ENCODE measurements at places on chromosomes 4 and X.

GRCh38 chr4:3704669-3705068 is 61.5 kb upstream of the ADRA2C start:
- DNase-seq = no peak

GRCh38 chr4:70062000-70062399 is 11.8 kb downstream of the HTN1 start:
- no peak for DNase-seq

GRCh38 chr4:10701161-10701560 is 16.6 kb upstream of the CLNK start:
- no peak for DNase-seq

DNA sequence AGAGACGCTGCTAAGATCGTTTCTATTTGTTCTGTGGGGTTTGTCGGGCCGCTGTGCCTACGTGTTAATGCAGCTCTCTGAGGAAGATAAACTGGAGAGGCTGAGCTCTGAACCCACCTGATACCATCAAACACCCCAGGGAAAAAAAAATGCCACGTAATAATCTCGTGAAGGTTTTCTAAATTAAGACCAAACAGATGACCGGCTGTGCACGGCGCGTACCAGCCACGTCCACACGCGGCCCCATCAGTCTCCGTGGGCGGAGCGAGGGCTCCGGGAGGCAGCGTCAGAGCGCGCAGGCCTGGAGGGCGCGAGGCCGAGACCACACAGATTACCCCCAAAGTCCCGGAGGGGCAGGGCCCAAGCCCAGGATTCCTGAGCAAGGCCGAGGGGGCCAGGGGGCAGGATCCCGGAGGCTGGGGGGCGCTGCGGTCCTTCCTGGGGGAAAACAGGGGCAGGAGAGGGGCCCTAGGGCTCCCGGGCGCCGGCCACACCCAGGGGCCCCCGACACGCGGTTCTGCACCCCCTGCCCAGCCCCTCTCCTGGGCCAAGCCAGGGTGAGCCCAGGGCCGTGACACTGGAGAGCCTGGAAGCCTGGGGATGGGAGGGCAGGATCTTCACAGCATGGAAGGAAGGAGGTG is 91.9 kb downstream of the FAM53A start:
- DNase-seq = no peak

DNA sequence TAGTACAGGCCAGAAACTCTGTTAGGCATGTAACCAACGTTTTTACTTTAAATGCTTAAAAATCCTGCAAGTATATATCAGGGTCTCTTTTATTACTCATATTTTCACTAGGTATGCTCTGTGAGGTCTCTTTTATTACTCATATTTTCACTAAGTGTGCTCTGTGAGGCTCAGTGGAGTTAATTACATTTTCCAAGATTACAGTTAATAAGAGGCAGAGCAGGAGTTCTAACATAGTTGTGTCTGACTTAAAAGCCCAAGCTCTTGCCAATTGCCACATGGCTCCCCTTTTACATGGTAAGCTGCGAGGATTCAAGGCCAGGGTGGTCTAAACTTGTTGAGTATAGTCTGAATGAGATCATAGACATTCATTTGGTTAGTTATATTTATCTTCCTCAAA is 81.0 kb upstream of the ARMCX2 start:
- DNase-seq = no peak

DNA sequence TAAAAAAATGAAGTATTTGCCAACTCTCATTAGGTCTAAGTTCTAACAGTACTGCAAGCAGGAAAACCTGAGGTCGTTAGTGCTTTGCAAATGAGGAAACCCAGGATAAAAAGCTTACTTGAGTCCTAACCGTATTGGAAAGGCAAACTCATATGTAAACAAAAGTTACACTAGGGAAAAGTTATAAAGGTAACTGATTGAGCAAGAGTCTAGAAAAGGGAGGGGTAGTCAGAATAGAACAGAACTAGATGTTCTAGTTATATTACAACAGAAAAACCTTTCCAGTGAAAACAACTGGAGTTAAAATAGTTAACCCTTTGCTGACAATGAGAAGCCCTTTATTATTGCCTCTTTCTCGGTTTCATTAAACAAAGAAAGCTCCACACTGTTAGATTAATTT is 66.4 kb upstream of the MAOA start:
- no peak for DNase-seq

- DNase-seq = no peak
Measured at GRCh38 chrX:11566789-11567188, 98.9 kb downstream of the ARHGAP6 start.

DNA sequence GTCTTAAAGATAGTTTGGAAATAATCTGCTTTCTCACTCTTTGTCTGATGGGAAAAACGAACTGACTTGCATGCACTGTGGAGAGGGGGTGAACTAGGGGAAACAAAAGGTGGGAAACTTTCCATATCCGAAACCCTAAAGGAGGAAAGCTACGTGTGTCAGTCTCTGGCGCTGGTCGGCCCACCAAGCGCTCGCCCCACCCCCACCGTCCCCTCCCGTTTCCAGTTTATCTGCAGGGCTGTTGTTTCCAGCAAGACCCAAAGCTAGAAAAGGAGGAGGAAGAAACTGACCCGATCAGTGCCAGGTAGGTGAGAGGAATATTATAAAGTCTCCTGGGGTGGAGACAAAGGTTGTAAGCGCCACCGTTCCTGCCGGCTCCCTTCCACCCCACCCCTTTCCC is 552 bp downstream of the TCEAL9 start:
- DNase-seq = no peak

DNA sequence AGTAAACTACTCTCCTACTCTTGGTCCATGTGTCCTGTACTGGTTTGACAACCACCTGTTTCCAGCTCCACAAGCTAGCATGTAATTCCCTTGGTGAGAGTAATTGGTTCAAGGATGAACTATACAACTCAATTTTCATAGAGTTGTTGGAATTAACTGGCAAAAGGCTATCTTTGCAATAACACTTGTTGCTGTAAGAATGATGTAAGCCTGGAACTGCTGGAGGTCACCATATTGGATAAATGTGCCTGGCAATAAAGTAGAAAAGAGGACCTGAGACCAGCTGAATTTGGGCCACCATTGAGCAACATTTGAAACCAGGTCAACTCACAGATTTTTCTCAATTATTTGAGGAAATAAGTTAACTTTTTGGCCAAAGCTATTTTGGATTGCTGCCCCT is 175.5 kb downstream of the CAMK2D start:
- DNase-seq = no peak

DNA sequence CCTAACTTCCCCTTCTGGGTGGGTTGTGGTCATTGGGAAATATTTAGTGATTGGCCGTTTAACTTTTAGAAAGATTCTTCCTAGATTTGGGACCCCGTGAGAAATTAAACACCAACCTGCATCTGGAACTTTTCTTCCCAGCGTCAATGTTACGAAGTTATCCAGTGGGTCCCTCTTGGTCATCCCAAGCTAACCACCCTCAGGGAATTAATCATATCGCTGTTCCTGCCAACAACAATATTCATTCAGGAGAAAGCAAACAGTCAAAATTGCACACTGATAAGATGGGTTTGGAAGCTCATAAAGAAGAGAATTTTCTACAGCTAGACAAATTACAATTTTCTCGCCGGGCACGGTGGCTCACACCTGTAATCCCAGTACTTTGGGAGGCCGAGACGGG is 121.2 kb upstream of the STX18 start:
- no peak for DNase-seq

DNA sequence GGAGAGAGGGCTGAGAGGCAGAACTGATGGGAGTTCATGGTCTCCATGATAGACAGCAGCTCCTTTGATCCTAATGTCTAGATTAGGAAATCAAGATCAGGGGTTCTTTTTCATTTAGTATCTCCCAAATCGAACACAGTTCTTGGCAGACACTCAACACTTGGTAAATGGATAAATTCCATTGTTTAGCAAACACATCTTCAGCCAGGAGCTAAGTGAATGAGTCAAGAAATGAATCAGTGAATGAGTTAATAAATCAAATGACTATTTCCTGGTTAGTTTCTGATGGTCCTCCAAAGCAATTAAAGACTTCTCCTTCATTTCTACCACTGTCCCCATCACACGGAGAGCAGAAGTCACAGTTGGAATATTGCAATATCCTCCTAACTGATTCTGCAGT is 120.0 kb upstream of the SHISA3 start:
- DNase-seq = no peak

DNA sequence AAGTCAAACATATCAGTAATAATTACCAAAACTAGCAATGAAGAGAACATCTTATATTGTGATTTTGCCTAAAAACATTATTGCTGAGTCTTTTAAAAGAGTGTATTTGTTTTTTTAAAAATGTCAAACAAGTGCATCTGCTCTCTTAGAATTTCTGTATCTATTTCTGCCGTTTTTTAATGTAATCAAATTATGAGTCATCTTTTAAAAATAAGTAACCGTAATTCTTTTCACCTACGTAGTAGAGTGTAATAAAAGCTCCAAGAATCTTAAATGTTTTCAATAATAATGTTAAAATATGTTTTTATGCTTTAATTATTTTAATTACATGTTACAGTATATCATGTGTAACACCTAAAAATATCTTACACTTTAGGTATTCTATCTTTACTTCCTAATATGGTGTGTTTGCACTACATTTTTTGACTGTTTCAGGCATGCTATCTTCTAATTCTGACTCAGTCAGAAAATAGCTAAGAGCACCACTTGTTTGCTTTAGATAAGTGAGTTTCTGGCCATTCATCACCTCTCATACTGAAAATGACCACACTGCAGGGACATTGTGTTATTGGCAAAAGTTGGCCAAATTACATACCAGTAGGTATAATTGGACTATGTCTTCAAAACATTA is 368.5 kb downstream of the PCDH7 start:
- DNase-seq = no peak

DNA sequence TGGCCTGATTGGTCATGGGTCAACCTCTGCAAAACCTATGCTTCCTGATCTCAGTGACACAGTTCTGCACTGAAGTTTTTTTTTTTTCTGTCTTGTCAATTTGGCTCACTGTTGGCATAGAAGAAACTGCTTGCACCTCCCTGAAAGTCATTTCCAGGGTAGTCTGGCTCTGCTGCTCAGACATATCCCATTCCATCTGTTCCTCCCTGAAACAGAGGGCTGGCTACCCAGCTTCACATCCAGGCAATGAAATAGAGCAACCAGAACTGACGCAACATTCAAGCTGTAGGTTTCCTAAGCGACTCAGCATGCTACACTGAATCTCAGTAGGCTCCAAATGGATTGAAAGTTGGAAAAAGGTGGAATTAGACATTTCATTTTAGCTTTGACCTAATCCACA is 176.8 kb upstream of the MBNL3 start:
- no peak for DNase-seq

- DNase-seq = no peak
Measured at GRCh38 chrX:129585691-129586090, 45.6 kb downstream of the OCRL start.

DNA sequence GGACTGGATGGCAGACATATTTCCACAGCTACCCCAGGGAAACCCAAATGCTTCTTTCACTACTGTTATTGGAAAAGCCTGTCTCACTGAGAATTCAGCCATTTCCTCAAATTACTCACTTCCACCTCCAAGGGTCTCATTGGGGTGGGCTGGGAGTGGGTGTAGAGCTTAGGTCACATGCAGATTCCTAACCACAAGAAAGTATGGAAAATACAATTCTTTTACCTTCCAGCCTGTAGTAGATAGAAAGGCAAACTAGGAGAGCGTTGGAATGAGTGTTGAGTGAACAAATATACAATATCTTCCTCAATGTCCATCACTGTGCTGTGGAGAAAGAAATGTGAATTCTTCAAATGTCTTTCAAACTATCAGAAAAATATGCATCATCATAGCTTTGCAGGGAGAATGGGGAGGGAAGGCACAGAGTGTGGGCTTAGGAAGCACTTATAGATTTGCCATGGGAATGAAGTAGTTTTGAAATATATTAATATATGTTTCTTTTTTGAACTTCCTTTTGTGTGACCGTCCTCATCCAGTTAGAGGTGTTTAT is 245.3 kb upstream of the JADE1 start:
- no peak for DNase-seq

DNA sequence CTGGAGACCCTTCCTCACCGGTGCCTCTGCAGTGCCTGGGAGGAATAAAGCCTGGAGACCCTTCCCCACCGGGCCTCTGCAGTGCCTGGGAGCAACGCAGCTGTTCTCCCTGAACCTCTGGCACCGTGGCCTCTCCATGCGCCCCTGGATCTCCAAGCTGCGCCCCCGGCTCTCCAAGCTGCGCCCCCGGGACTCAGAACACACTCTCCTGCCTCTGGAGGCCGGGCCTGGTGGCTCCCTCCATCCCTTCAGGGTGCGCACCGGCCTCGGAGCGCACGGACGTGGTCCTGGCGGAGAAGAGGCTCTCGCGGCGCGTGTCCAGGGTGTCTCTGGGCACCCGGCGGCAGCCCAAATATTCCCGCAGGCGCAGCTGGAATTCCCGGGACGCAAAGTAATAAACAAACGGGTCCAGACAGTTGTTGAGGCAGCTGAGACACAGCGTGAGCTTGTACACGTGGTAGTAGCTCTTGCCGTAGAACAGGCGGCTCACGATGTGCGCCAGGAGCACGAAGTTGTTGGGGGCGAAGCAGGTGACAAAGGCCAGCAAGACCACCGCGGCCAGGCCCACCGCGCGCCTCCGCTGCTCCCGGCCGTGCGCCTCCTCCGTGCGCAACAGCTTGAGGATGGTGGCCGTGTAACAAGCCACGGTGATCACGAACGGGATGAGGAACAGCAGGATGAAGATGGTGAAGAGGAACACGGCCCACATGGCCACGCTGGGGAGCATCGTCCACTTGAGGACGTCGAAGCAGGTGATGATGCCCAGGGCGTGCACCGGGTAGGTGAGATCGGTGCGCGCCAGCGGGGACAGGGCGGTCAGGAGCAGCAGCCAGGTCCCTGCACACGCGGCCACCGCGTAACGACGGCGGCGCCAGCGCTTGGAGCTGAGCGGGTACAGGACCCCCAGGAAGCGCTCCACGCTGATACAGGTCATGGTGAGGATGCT is 12.8 kb upstream of the ASMTL start:
- DNase-seq = no peak

GRCh38 chr4:128571747-128572146 is 237.8 kb upstream of the JADE1 start:
- DNase-seq = peak; percentile 89

GRCh38 chrX:137549851-137550664 is 15.9 kb upstream of the ZIC3 start:
- DNase-seq = no peak

- DNase-seq = no peak
Measured at GRCh38 chr4:156006192-156006591, 52.5 kb upstream of the CTSO start.

DNA sequence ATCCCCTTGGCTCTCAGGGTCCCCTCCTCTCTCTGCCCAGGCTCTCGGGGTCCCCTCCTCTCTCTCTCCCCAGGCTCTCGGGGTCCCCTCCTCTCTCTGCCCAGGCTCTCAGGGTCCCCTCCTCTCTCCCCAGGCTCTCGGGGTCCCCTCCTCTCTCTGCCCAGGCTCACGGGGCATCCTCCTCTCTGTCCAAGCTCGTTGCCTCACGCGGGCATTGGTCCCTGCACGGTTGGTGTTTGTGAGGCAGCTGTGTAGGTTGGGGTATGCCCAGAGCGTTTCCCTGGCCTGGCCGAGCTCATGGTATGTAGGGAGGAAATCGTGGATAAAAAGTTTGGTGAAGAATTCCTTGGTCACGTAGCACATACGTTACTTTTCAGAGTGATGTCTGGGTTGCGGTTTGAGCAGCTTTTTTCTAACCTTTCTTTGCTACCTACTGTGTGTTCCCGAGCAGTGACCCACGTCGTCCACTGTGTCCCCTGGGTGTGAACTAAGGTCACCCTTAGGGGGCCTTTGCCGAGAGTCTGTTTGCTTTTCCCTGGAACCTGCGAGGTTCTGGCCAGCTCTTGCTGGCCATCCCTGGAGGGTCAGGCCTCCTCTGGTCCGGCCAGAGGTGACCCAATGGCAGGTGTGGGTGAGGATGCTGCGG is 36.6 kb downstream of the PCGF3 start:
- DNase-seq = no peak
